ENCODE measurements at places on chromosomes 2 and 18.

DNA sequence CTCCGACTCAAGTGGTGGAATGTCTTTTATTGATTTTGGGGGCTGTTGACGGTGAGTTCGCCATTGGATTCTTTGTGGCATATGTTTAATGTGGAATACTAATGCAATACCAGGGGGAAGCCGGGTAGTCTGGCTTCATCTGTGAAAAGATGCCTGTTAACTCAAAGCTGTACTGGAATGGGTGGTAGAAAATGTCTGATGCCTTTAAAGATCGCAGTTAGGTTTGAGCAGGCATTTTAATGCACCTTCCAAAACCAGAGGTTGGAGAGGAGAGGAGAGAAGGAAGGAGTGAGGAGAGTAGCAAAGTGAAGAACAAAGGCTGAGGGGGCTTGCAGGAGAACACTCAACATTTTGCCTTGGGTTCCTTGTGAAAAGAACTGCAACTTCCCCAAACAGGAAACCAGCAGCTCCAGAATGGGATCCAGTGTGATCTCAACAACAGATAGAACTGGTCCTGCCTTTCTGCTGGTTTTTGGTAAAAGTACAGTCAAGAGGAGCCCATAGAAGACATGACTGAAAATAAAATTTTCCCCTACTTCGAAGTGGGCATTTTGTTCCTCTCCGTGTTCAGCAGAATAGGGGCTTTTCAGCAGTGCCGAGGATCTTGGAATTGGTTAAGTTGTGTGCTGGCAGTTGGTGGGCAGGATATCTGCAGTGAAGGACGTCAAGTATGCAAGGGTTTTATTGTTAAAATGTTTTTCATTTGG lies 1.5 kb downstream of the ZNF532 start:
- DNase-seq: no peak

DNA sequence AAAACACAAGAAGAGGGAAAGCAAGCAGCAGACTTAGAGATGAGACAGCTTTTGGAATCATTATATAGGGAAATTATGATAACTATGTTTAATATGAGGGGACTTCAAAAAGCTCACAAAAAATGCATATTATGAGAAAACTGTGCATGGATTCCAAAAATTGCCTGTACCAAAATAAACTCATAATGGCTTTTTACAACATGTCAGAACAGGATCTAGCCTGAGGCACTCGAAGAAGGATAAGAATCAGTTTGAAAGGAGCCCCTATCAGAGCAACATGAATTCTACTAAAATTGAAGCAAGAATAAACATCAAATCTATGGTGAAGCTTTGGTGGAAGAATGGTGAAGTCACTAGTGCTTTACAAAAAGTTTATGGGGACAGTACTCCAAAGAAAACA lies 187.4 kb downstream of the RDH14 start:
- no peak for DNase-seq

- no peak for DNase-seq
Measured at GRCh38 chr2:113219889-113220641, 46.3 kb downstream of the PSD4 start.

- DNase-seq: no peak
Measured at GRCh38 chr18:25650201-25650941, 298.4 kb upstream of the ZNF521 start.

DNA sequence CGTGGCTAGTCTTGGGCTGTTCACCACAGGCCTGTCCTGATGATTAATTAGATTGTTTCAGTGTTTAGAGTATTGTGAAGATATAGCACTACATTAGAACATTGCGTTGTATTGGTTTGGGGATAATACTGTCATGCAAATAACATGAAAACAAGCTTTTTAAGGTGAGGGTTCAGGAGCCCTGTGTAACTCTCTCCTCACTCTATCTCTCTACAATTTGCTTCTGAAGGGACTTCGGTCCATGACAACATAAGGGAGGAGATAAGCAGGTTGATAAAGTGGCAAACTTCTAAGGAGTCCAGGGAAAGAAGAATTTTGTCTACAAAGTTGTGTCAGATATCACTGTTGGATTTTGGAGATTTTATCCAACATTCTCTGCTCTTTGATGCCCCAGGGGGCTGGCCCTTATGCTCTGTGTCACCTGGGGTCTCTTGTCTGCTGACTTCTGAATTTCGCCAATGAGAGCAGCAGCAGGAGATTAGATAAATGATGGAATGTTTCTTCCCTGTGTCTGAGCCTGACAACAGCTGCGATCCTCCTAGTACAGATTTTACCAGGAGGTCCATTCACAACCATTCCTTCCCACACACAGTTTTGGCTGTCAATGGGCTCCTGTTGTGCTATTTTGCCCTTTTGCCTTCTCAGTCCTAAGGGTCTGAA lies 3.3 kb downstream of the TNP1 start:
- no peak for DNase-seq

DNA sequence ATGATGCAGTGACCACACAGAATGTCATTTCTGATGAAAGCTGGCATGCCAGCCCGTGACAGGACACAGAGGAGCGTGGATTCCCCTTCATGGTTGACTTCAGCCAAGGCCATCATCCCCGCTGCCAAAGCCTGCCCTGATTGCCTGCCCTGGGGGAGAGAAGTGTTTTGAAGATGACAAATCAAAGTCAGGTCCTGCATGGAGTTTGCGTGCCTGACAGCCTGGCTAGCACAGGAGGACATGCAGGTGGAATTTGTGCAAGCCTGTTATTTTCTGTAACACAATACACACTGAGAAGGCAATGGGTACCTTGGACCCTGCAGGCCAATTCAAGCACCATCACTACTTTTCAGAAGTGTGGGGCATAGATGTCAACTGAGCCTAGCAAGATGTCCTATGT lies 5.4 kb upstream of the IL1R2 start:
- DNase-seq: no peak

- DNase-seq: peak; percentile 53
Measured at GRCh38 chr2:174120346-174120745, 128.0 kb downstream of the OLA1 start.

GRCh38 chr2:190402986-190403603 lies 5.1 kb upstream of the MFSD6 start:
- DNase-seq: no peak

DNA sequence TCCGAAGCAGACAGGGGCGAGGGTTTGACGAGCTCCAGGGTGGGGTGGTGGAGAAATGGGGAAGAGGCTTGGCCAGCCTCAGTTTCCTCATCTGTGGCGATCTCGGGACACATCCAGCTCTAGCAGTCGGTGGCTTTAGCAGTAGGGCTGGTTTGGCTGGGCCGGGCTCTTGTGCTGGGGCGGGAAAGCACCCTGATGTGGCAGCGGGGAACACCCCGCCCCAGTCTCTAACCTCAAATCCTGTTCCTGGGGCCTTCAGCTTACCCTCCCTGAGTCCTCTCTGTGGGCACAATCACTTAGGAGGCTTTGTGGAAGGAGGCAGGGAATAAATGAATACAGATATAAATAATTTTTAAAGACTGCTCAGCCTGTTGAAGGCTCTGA lies 26.5 kb upstream of the MCFD2 start:
- DNase-seq: peak; percentile 78

DNA sequence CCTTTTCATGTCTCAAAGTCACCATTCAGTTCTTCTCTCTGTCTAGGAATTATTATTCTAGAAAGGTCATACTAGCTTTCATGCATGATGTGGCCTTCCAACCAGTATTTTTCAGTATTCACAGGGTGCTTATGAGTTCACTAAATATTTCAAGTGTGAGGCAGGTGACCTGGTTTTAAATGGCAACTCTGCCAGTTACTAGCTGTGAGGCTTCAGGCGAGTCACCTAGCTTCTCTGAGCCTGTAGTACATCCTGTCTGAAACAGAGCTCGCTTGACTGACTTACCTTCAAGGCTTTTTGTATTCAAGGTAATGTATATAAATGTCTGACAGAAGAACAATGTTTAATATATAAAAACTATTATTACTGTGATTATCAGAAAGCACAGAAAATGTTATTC lies 19.4 kb upstream of the ACVR1 start:
- peak; percentile 30 for DNase-seq

GRCh38 chr2:229408356-229408755 lies 137.3 kb upstream of the PID1 start:
- DNase-seq: no peak

DNA sequence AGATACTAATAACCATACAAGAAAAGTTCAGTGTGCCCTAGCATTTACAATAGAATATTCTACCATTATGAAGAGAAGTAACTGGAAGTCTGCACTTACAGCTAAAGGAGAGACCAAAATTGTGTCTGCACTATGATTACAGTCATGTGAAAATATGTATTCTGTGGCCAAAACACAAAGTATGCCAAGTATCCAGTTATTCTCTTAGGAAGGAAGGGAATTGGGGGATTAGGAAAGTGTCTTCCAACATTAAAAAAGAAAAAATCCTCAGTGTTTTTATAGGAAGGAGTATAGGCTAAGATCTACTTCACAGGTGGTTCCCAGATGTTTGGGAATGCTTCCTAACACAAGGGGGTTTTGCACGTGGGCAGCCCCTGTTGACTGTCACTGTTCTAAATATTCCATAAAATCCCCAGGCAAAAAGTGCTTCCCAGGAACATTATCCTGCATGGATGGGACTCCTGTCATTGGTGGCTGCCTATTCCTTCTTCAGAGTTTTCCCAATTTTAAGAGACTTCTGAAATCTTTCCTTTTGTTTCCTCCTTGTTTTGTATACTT lies 180.2 kb upstream of the KLHL29 start:
- no peak for DNase-seq

DNA sequence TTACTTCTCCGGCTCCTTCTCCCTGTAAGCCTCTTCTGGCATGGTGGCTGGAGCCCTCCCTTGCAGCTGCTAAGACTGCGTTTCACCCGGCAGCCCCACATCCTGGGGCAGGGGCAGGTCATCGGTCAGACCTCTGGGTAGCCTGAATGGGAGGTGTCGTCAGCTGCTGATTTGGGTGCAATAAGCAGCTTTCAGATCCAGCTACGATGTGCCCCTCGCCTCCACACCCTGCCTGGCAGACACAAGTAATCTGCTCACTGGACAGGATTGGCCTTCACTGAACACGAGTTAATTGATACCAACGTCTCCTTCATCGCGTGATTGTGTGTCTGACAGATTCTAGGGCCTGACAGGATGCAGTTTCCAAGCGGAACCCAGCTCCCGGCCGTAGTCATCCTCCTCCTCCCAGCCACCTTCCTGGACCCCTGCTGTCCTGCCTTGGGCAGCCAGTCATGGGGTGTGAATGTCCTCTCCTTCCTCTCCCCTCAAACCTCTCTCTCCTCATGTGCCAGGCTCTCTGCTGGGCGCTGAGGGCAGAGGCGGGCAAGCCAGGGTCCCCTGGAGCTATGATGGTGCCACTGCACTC lies 18.9 kb upstream of the PDIA6 start:
- no peak for DNase-seq

GRCh38 chr2:36477746-36478145 lies 120.2 kb downstream of the FEZ2 start:
- DNase-seq: no peak

- DNase-seq: no peak
Measured at GRCh38 chr2:54871457-54872107, 148.1 kb downstream of the EML6 start.

DNA sequence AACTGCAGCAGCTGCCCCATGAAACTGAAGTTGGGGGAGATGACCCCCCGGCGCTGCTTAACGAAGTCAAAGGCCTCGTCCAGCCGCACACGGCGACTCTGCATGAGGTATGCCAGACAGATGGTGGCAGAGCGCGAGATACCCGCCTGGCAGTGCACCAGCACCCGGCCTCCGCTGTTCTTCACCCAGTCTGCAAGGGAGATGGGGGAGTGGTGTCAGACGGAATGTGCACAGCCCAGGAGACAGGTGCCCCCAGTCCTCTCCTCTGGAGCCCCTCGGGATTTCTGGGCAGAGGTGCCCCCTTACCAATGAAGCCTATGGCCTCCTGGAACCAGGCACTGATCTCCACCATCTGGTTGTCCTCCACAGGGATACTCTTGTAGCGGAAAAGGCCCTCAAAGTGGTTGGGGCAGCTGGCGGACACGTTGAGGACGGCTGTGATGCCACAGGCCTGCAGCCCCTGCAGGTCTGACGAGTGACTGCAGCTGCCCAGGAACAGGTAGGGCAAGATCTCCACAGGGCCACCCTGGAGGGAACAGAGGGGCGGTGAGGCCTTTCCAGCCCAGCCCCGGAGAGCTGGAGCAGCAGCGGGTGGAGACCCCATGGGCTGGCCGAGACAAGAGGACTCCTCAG lies 1.3 kb downstream of the DUSP2 start:
- peak; percentile 63 for DNase-seq

DNA sequence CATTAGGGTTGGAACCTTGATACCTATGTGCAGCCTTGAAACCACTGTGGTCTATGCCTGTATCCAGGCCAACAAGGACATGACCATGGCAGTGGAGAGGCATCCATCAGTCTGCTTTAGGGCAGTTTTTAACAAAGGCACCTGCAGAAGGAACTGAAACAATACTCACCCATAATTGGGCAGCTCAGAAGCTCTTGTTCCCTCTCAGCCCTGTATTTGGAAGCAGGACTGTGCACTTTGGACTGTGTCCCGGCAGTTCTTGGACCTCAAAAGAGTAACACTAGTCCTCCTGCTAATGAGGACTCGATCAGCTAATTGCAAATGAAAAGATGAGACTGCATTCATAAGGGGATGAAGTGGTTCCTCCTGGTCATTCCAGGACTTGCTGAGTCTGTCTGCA lies 500.2 kb upstream of the TNP1 start:
- no peak for DNase-seq

GRCh38 chr18:58335223-58335622 lies 291.2 kb downstream of the NEDD4L start:
- no peak for DNase-seq

DNA sequence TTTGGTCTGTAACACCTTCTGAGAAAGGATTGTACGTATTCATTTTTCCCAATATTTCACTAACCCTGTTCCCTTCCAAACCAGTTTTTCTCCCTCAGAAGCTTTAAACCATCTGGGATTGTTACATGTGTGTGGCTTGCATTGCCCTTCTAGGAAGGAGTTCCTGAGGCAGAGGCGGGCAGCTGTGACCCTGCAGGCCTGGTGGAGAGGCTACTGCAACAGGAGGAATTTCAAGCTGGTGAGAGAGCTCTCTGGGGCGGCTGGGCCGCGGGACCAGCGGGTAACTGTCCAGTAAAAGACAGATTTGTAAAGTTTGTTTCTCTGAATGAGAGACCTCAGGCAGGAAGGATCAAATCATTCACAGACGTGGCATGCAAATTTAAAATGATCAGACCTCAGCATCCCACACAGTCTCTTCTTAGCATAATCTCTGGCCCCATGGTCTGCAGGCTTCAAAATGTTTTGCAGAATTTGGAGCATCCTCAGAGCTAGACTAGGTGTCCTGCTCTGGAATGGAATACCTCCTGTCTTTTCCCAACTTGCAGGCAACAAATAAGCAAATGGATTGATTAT lies 40.2 kb upstream of the GPR17 start:
- no peak for DNase-seq
